Astrocyte of the hippocampus (primary cell): ENCODE measurements at places on chromosomes 11 and 22.

DNA sequence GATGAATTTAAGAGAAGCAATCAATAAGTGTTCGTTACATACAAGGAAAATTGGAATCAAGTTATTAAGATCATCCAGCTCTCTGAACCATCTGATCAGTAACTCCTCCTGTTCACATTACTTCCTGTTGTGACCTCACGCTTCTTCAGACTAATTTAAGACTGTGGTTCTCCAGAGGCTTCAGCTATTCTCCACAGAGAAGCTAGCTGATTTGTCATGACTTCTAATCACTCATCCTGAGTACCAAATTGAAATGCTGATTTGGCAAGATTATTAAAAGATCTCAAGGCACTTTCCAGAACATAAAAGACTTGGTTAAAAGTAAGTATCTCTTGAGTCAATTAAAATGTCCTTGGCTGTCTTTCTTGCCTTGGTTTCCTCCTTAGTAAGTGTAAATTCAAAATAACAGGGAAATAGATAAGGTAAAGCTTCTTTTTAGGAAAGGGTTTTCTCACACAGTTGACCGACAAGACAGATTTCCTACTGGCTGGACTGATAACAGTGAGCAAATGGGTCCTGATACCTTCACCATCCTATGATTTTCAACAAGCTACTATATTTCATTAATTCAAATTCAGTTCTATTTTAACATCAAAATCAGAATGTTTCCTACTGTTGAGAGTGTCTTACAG is 38.5 kb downstream of the GAB2 start:
- DNase-seq, result no peak

DNA sequence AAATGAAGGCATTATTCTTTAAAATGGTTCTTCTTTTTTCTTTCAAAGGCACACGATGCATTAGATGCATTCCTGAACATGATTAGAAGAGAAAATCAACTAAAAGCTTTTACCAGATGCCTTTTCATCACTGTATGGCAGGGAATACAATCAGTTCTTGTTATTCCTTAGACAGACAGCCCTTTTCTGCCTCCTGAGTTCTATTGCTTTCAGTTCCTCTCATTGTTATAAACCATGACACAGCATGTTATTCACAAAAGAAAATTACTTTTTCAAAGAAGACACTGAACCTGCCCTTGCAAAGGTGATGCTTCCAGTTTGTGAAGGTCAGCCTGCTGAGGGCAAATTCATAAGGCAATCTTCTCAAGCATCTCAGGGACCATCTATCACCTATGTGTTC is 70.1 kb downstream of the FAM181B start:
- no peak for DNase-seq

GRCh38 chr11:22832315-22833015 is 2.9 kb upstream of the SVIP start:
- no peak for DNase-seq

- DNase-seq, result no peak
These were observed 3.6 kb downstream of the TCIRG1 start for GRCh38 chr11:68042219-68043028.

- no peak for DNase-seq
These were observed 52.3 kb downstream of the ZNRF3 start for GRCh38 chr22:28935713-28936112.

DNA sequence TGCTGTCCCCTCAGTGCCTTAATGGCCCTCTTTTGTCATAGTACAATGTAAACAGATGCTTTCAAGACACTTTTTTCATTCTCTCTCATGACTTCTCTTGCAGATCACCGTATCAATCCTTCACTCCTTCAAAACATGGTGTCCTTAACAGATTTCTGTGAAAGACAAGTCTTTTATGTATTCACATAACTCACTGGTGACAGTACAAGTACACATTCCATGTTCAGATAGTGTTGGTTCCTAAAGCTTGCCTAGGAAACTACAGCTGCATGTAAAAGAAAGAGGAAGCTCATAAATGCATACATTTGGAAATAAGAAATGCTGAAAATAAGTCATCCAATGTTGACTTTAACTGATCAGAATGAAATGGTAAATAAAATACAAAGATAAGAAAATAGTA is 5.0 kb upstream of the OR52E6 start:
- DNase-seq, result no peak

- DNase-seq, result no peak
These were observed 2221.9 kb upstream of the RAG2 start for GRCh38 chr11:38819981-38820380.

DNA sequence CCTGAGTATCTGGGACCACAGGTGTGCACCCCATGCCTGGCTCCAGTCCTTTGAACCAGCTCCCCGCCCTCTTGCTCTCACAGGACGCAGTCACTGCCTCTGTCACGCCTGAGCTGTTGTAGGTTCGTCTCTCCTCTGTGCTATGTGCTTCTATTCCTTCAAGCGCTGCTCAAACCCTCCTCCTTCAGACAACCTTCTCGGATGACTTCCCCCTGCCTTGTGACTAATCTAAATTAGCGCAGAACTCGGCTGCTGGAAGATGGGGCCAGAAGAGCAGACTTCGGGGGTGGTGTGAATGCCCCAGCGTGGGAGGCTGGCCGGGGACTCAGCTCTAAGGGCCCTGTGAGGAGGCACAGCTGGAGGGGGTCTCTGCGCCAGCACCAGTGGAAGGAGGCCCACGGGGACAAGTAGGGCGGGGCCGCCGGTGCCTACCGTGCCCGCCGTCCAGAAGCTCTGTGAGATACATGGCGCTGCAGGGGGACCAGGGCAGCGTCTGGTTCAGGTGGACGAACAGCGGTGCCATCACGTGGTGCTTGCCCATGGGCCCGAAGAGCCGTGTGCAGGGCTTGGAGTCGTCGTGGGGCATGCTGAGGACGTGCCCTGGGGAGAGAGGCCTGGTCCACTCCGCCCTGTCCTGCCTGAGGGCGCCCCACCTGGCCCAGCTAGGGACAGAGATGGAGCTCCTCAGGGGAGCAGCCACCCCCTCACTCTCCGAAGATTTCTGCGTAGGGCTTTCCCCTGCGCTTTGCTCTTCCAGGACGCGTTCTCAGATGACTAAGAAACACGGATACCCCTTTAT is 12.5 kb downstream of the ADAMTS8 start:
- DNase-seq, result no peak

GRCh38 chr22:47190276-47190956 is 428.0 kb downstream of the TBC1D22A start:
- DNase-seq, result no peak

GRCh38 chr22:36374603-36375024 is 13.2 kb downstream of the MYH9 start:
- peak; percentile 57 for DNase-seq

GRCh38 chr11:95503047-95503446 is 272.0 kb upstream of the SESN3 start:
- DNase-seq, result no peak

GRCh38 chr11:3613998-3614741 is 27.6 kb downstream of the ART5 start:
- DNase-seq, result no peak

DNA sequence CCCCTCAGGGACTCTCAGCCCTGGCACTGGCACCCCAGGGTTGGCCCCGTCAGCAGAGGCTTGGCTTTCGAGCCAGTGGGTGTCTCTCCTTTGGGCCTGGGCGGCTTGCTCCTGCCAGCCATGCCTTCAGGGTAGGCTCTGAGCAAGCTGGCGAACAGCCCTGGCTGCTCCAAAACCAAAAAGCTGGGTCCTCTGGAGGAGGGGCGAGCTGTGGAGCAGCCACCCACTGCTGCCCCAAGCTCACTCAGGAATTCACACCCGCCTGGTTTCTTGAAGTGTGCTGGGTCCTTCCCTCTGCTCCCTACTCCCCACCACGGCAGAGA is 6.2 kb downstream of the YDJC start:
- peak; percentile 26 for DNase-seq

GRCh38 chr11:71979602-71980001 is 19.1 kb upstream of the IL18BP start:
- DNase-seq, result no peak

- no peak for DNase-seq
These were observed 6.5 kb downstream of the ARSA start for GRCh38 chr22:50621356-50621880.

DNA sequence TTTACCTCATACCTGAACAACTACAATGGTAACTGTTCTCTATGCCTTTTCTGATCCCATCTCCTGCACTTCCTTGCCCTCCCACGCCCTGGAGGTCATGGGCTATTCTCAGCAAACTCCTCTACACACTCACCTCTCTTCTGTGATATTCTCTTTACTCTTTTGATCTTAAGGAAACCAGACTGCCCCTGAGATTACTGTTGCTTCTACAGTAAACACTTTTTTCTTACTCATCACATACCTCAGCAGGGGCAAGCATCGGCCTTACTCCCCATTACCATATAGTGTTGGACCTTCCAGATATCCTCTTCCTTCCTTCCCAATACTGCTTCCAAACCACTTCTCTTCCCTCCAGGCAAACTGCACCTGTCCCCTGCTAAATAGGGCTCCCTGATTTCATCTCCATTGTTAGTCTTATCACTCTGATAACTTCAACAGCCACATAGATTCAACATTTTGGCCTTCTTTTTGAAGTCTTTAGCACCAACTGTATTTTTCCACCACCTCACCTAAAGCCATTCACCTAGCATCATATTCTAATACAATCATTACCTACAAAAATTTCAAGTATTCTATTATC is 141.2 kb downstream of the RBFOX2 start:
- DNase-seq, result peak; percentile 24
